Lung microvascular endothelial cell (primary cell): ENCODE measurements at places on chromosomes 2 and 18. TPM values are rescaled to one million over a fixed set of nuclear protein-coding genes. Genes with fewer than 3 reads are reported as not detected.

GRCh38 chr2:26861610-26862224 lies 13.8 kb downstream of the DPYSL5 start:
- DNase-seq, result no peak

GRCh38 chr18:36328916-36329315 lies 31.4 kb downstream of the FHOD3 start:
- DNase-seq, result no peak

- no peak for DNase-seq
These were observed 279.0 kb upstream of the FIGN start for GRCh38 chr2:164014791-164015190.

Gene SPDYA
- total RNA-seq, result 0.20 and 0.22 TPM in 2 replicates

- DNase-seq, result no peak
These were observed 62.0 kb upstream of the MRPS9 start for GRCh38 chr2:104975851-104976250.

Gene PIEZO2
- total RNA-seq, result 169 and 256 TPM in 2 replicates

DNA sequence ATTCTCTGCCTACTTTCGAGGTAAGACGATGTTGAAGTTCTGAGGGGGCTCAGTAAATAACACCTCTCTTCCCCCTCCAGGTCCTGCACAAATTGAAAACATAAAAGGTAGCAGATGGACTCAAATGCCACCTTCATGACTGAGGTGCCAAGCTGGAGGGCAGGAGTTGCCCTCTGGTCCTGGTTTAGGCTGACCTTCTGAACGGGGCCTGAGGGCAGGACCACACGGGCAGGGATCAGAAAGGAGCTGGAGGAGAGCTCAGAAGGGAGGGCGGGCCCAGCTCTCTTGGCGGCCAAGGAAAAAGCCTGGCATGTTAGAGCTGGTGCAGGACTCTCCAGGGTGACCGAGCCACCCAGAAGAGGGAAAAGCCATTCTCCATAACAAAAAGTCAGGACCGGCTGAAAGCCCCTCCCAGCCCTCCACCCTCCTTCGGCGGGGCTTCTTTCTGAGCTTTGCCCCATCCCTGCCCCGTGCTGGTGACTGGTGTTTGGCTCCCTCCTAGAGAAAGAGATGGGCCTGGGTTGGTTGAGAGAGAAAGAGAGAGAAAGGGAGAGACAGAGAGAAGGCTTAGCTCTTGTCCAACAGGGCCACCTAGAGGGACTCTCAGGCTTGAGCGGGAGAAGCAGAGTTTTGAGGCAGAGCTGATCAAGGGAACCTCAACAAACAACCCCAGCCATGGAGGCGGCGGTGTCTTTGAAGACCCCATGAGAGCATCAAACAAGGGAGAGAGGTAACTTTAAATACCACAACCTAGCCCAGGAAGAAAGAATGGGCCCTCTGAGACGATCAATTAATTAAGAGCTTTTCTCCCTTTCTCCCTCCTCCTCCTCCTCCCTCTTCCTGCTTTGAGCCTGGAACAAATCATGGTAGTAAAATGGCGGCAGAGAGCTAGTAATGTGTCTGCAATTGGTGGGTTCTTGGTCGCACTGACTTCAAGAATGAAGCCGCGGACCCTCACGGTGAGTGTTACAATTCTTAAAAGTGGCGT lies 50.8 kb downstream of the WIPF1 start:
- DNase-seq, result peak; percentile 24

Gene DUSP19
- total RNA-seq, result 1.5 and 3.6 TPM in 2 replicates

Gene REG3G
- not detected in 2 replicates for total RNA-seq

Gene LYPD6B
- total RNA-seq, result not detected in 2 replicates

Gene UCN
- 0.40 and 0.44 TPM in 2 replicates for total RNA-seq

Gene AOX1
- total RNA-seq, result 0.20 and 6.1 TPM in 2 replicates

- no peak for DNase-seq
These were observed 262.1 kb downstream of the PRKCE start for GRCh38 chr2:45913539-45913938.

DNA sequence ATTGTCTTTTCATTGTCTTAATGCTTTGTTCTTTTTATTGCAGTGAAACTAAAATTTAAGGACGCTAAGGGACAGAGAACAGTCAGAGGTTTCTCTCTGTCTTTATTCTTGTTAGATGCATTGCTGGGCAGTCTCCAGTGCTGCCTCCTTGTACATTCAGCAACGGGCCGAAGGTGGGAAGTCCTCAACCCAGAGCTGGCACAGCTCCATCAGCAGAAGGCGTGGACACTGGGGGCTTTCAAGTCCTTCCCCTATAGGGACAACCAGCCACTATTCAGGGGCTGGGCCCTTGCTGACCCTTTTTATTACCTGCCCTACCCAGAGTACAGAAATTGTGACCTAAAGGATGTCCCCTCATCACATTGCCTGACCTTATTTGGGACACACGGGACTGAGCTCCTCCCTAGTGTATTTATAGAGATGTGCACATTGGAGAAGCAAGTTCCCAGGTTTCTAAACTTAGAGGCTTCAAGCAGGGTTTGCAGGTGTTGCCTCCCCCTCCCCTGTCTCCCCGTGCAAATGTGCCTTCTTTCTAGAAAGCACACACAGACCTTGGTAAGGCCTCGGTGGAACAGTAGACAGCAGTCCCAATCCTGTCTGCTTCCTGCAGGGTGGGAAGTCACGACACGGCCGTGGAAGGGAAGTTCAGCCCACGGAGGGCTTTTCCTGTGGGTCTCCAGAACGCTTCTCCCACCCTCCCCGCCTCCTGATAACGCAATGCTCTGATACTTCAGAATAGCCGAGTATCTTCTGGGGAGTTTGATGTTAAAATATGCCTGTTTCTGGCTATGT lies 68.2 kb downstream of the ZCCHC2 start:
- DNase-seq, result no peak

DNA sequence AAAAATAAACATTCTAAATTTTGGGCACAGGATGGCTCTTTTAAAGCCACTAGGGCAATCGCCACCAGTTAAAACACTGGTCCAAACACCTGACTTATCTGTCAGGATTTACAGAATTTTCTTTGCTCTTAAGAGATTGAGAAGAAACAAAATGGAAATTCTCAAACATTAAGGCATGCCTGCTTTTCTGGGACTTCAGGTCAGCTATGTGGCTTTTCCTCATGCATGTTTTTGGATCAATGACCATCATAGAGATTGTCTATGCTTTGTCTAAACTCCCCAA lies 112.7 kb downstream of the SMAD2 start:
- DNase-seq, result no peak

Gene NR4A2
- under 0.01 and 0.20 TPM in 2 replicates for total RNA-seq

GRCh38 chr2:25043241-25043867 lies 1.5 kb downstream of the EFR3B start:
- DNase-seq, result peak; percentile 64

DNA sequence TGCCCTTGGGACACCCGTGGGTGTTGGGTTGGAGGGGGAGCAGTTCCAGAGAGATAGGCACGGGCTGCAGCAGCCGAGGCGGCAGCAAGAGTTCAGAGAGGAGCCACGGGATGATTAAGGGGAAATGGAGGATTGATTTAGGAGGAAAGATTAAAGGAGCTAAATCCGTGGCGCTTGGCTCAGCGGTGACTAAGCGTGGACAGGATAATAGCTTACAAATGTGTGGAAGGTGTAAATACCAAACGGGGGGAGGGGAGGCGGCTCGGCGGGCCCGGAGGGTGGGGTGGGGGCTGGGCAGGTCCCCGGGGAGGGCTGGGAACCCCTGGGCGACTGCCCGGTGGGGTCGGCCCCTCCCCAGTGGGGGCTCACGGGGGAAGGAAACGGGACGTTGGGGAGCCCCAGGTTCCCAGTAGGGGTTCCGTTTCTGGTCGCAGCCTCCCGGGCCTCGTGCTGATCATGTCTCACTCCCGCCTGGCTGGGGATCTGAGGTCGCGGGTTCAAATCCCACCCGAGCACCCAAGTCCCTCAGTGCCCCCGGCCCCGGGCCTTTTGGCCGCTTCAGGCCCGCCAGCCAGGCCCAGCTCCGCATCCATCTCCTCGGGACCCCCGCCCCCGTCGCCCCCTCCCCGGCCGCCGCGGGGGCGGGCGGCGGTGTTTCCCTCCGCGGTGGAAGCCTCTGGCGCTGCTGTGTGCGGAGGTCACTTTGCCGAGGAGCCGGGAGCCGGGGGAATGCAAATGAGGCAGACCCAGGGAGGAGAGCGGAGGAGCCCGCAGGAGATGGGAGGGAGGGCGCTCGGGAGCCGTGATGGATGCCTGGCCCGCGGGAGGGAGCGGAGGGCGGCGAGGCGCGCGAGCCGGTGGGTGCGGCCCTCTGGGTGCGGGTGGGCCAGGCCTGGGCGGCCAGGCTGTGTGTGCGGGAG lies 8.1 kb downstream of the ASIC4 start:
- DNase-seq, result peak; percentile 23

DNA sequence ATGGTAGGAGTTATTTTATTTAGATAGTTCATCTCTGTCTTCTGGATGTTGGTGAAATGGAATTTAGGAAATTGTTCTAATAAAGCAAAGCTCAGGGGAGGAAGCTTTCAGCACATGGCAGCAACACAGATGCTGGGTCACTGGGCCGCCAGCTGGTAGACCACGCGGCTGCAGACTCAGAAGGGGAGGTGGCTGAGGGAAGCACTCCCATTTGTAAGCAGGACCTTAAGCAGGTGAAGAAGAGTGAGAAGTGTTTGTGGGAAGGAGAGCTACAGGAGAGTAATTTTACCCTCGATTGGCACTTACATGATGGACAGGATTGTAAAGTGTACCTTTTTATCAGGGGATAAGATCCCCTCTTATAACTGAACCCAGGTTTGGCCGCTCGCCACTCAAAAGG lies 24.4 kb downstream of the NMS start:
- no peak for DNase-seq

GRCh38 chr2:216057688-216058193 lies 23.9 kb downstream of the PECR start:
- no peak for DNase-seq

GRCh38 chr2:79394485-79394859 lies 118.4 kb upstream of the CTNNA2 start:
- DNase-seq, result no peak

GRCh38 chr2:126378176-126378575 lies 277.8 kb upstream of the GYPC start:
- no peak for DNase-seq

DNA sequence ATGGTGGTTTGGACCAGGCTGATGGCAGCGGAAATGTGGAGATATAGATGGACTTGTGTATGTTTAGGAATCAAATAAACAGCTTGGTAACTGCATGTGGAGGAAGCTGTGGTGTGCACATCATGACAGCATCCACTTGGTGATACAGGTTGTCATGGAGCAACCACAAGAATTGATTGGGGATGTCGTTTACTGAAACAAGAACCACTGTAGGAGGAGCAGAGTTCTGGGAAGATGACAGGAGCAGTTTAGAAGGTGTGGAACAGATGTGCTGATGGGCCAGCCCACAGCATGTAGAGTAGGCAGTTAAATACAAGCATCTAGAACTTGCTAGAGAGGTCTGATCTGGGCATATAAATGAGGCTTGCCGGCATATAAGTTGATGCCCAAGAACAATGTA lies 152.4 kb upstream of the SERPINE2 start:
- DNase-seq, result no peak

DNA sequence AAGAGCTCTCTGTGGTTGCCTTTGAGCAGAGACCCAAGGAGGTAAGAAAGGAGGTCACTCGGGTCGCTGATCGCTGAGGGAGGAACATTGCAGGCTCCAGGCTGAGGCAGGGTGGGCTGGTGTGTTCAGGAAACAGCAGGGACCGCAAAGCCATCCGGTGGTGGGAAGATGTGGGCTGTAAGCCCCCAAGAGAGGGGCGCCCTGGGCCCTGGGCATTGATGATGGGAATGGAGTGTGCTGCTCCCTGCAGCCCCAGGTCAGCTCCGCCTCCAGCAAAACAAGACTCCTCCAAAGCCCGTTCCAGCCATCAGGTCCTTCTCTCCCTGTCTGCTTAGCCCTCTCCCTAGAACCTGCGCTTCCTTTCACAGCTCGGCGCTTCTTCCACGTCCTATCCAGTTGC lies 229.7 kb downstream of the KLHL29 start:
- no peak for DNase-seq

GRCh38 chr2:71849111-71849510 lies 298.6 kb downstream of the CYP26B1 start:
- no peak for DNase-seq

DNA sequence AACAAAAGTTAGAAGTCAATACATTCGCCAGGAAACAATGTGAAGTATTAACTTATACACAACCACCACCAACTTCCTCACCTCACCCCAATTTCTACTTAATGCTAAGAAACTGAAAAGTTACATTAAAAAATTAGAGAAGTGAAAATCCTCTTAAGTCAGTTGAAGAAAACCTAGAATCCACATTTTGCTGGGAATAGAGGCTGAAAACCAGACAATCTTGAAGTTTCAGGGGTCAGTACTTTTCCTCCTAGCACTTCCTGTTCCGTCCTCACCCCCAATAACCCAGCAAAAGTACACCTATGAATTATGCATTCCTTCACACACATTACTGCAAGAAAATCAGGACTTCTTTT lies 6.3 kb downstream of the YES1 start:
- DNase-seq, result no peak

Gene SPP2
- not detected in 2 replicates for total RNA-seq
